Activated T-helper 2 cell treated with anti-CD3 and anti-CD28 coated beads, Interferon-gamma antibody, Interleukin-2, Interleukin-4, amounts not matched to agents 10 μg/mL and 5 μg/mL and 100 μg/mL, durations not matched to agents 14 hours and 24 hours and 36 hours (primary cell): ENCODE measurements at places on chromosomes 13 and 19. TPM values are rescaled to one million over a fixed set of nuclear protein-coding genes. Genes with fewer than 3 reads are reported as not detected.

- DNase-seq: no peak
Measured at GRCh38 chr19:30799865-30800755, 427.9 kb downstream of the ZNF536 start.

F7 gene
- total RNA-seq: not detected in 2 replicates

THSD8 gene
- 28.6 and 29.8 TPM in 2 replicates for total RNA-seq

LIN37 gene
- 9.9 and 10.0 TPM in 2 replicates for total RNA-seq

GRCh38 chr19:31560086-31561060, 211.1 kb upstream of the TSHZ3 start:
- DNase-seq: no peak

DNA sequence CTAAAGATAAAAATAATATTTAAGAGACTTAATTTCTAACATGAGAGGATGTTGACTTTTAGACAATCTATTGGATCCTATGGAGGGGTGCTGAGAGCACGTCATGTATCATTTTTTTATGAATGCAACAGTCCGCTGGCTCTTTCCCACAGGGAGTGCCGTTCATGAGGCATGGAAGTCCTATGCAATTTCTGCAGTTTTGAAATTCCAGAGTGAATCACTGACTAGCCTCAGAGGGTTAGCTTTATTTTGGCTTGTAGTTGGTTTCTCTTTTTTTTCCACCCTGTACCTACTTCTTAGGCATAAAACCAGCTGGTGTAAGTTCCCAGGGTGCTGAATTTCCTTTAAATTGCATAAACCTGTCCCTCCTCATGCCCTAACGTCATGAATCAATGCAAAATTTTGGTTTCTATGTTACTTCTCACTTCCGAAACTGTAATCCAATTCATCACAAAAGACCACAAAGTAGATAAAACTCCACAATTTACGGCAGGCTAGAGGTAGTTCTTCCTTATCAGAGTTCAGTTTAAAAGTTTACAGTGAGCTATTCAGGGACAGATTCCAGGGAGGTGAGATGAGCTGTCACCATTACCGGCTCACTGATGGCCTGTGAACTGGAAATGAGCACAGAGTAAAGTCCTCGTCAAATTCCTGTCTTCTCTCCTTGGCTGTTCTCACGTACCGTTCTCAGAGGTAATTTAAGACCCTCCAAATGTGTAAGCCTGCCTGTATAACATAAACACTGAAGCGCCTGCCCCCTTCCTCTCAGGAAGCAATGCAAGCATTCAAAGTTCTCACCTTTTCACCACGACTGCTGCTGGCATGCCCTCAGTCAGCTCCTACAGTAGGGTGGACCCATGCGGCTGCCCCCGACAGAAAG, 216.6 kb upstream of the SLC10A2 start:
- no peak for DNase-seq

DNA sequence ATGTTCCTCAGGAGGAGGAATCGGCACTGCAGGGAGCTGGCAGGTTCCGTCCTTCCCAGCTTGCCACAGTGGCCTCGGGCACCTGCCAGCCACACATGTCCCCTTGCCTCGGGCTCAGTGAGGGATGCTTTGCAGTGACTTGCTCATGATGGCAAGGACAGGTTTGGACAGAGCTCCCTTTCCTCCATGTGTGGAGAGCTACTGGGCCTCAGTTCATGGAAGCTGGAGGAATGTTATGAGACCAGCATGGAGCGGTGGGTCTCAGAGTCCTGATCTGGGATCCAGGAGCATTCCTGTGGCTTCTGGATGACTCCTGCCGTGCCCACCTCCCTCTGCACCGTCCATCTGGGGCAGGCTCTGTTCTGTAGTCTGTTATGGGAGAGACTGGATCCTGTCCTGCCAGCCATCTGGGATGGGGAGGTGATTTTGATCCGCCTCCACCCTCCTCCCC, 59.2 kb downstream of the SIPA1L3 start:
- DNase-seq: no peak

DNA sequence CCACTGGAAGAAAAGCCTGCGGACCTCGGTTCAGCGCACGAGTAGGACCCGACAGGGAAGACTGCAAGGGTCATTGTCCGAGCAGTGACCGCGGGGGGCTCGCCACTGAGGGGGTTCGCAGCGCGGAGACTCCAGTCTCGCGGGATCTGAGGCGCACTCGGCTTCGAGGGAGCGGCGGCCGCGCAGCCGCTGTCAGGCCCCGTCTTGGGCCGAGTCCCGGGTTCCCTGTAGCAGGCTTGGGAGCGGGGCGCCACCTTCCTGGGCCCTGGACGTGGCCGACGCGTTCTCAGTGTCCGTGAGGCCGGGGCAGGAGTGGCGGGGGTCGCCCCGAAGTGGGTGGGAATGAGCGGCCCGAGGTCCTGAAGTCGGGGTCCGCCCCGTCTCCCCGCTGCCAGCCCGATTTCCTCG, 474 bp upstream of the FAM174C start:
- DNase-seq: no peak

GRCh38 chr19:47631681-47632446, 22.9 kb downstream of the BICRA start:
- no peak for DNase-seq

RAB20 gene
- 2.8 and 4.0 TPM in 2 replicates for total RNA-seq
